CD4-positive, alpha-beta T cell treated with Interleukin-6 for 4 hours (primary cell): ENCODE measurements at places on chromosomes 11 and 22.

DNA sequence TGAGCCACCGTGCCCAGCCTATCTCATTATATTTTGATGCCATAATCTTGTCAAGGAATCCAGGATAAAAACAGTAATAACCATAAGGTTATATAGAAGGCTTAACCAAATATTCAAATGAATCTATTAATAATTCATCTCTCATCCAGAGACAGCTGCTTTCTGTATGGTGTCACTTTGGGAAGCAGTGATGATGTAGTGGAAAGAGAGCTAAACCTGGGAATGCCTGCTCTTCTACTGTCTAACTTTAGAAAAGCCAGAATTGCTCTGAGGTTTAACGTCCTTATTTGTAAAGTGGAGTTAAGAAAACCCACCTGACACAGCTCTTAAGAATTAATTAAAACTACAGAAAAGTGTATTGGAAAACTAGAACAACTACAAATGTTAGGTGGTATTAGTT lies 29.3 kb upstream of the OR10D3 start:
- DNase-seq: no peak

DNA sequence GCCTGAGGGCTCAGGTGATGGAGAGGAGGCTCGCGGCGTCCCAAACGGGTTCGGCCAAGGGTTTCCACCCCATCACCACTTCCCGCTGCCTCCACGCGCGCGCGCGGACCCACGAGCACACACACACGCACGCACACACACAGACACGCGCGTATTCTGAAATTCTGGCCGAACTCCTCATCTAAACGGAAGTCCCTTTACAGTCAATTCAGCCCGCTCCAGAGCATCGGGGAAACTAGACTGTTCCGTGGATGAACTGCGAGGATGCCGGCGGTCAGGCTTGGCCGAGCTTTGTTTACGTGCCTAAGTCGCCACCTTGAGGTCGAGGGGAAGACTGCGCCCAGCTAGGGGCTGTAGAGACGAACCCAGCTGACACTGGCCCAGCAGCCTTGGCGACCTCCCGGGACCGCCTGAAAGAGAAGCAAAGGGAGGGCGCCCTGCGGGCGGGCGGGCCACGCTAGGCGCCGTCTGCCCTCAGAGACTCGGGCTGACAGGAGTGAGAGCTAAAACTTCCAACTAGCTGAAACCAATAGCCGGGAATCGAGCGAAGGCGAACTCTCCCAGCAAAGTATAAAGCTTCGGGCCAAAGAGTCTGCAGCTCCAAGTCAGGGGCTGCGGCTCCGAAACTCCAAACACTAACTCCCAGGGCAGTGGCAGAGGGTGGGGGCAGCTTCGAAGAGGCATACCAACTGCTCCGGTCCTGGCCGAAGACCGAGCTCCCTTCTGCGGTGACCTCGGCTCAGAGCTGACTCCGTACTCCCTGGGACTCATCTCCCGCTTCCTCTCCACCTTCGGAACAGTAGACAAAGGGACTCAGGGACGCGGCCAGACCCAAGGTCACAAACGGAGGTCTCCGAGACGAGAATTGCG lies 124.7 kb upstream of the C11orf58 start:
- DNase-seq: peak; percentile 54

- DNase-seq: peak; percentile 30
These were observed 21.2 kb downstream of the DAGLA start for GRCh38 chr11:61701242-61701886.

- no peak for DNase-seq
These were observed 8.4 kb upstream of the RASSF10 start for GRCh38 chr11:13000721-13001120.

DNA sequence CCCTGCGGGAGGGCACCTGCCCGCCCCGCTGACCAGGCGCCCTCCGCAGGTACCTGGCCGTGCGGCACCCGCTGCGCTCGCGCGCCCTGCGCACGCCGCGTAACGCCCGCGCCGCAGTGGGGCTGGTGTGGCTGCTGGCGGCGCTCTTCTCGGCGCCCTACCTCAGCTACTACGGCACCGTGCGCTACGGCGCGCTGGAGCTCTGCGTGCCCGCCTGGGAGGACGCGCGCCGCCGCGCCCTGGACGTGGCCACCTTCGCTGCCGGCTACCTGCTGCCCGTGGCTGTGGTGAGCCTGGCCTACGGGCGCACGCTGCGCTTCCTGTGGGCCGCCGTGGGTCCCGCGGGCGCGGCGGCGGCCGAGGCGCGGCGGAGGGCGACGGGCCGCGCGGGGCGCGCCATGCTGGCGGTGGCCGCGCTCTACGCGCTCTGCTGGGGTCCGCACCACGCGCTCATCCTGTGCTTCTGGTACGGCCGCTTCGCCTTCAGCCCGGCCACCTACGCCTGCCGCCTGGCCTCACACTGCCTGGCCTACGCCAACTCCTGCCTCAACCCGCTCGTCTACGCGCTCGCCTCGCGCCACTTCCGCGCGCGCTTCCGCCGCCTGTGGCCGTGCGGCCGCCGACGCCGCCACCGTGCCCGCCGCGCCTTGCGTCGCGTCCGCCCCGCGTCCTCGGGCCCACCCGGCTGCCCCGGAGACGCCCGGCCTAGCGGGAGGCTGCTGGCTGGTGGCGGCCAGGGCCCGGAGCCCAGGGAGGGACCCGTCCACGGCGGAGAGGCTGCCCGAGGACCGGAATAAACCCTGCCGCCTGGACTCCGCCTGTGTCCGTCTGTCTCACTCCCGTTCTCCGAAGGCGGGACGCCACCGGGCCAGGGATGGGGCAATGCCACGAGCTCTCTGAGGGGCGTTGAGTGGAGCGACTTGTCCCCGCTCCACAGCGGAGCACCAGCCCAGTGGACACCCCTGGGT lies 1.8 kb downstream of the GALR3 start:
- DNase-seq: no peak

GRCh38 chr11:96337541-96338431 lies 5.2 kb downstream of the MAML2 start:
- peak; percentile 50 for DNase-seq

GRCh38 chr11:20256925-20257324 lies 96.7 kb upstream of the DBX1 start:
- DNase-seq: no peak

- DNase-seq: no peak
These were observed 71.7 kb upstream of the EIF3M start for GRCh38 chr11:32511926-32512325.

DNA sequence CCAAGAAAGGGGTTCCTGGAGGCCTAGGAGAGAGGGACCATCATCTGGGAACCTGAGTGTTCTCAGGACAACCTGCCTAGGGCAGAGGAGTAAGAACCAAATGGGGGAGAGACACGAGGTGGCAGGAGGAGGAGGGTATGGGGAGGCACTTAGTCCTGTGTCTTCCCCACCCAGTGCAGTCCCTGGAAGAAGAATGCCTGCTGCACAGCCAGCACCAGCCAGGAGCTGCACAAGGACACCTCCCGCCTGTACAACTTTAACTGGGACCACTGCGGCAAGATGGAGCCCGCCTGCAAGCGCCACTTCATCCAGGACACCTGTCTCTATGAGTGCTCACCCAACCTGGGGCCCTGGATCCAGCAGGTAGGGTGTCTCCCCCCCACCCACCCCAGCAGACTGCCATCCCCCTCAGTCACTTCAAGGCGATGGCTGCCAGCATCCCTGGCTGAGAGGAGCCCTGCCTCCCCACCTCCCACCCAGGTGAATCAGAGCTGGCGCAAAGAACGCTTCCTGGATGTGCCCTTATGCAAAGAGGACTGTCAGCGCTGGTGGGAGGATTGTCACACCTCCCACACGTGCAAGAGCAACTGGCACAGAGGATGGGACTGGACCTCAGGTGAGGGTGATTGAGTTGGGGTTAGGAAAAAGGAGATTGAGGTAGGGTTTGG lies 3.7 kb upstream of the INPPL1 start:
- no peak for DNase-seq

GRCh38 chr11:70910835-70911234 lies 341.5 kb downstream of the SHANK2 start:
- DNase-seq: no peak

GRCh38 chr11:36360318-36360717 lies 64.2 kb downstream of the PRR5L start:
- peak; percentile 16 for DNase-seq

- peak; percentile 57 for DNase-seq
These were observed 6.2 kb downstream of the TBX1 start for GRCh38 chr22:19766511-19767426.

DNA sequence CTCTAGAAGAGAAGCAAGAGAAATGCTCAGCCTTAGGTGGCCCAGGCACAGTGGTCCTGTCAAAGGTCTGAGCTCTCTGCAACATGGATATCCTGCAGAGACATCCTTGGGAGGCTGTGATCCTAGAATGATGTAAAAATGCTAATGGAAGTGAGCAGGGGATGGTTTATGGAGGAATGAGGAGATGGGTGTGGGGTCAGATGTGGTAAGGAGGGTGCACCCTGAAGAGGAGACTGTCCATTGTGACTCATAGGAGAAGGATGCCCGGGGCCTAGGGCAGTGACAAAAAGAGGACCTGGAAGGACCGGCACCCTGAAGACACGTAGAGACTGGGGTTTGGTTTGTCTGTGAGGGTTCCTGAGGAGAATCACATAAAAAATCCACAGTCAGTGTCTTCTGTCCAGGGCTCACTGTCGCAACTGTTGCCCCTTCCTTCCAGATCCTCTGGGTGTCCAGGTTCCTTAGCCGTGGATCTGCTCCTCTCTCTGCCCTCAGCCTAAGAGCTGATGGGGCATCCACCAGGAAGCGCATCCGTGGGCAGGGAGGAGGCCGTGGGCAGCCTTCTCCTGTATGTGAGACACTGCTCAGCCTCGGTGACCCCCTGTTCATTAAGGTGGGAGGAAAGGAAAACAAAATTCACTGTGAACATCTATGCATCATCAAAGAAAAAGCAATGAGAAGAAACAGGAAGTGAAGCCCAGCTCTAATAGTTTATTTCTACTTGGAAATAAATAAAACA lies 110.7 kb downstream of the VPREB1 start:
- no peak for DNase-seq

DNA sequence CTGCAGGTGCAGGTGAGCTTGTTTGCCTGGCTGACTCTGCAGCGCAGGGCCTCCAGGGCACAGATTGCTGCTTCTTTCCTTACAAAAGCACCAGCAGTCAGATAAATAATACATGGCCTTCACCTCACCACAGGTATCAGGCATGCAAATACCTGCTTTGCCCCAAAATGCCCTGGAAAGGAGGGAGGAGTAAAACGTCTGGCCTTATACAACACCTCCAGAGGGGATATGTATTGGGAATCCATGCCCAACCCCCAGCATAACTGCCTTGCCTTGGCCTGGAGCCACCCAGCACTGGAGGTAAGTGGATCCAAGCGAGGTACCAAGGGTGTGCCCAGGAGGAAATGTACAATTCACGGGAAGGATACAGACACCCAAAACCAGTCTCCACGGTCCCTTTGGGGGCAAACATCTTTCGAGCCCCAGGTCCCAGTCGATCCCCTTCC lies 860 bp downstream of the TMEM184B start:
- DNase-seq: no peak

GRCh38 chr11:16080688-16081381 lies 275.5 kb downstream of the SOX6 start:
- DNase-seq: no peak

DNA sequence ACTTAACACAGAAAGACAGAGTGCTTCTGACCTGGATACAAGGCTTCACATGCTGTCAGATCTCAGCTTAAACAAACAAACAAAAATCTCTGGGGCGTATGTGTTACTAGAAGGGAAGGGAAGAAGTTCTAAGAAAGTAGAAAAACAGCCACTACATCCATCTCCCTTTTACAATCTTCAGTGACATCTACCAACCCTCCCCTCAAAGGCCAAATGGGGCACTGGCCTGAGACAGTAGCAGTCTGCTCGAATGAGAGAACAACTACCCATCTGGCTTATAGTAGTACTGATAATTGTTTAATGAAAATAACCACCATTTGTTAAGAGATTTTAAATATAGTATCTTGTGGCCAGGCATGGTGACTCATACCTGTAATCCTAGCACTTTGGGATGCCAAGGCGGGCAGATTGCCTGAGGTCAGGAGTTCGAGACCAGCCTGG lies 29.4 kb downstream of the CCDC83 start:
- no peak for DNase-seq

DNA sequence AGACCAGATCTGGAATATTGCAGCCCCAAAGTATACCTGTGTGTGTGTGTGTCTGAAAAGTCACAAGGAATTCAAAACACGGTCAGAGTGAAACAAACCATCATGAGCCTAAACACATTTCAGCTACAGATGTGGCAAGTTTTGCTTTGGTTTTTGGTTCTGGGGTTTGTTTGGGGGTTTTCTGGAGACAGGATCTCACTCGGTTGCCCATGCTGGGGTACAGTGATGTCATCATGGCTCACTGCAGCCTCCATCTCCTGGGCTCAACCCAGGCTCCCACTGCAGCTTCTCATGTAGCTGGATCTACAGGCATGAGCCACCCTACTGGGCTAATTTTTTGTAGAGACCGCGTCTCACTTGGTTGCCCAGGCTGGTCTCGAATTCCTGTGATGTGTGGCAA lies 41.4 kb upstream of the PHF21A start:
- no peak for DNase-seq

GRCh38 chr11:35804451-35805040 lies 139.3 kb upstream of the LDLRAD3 start:
- DNase-seq: no peak

DNA sequence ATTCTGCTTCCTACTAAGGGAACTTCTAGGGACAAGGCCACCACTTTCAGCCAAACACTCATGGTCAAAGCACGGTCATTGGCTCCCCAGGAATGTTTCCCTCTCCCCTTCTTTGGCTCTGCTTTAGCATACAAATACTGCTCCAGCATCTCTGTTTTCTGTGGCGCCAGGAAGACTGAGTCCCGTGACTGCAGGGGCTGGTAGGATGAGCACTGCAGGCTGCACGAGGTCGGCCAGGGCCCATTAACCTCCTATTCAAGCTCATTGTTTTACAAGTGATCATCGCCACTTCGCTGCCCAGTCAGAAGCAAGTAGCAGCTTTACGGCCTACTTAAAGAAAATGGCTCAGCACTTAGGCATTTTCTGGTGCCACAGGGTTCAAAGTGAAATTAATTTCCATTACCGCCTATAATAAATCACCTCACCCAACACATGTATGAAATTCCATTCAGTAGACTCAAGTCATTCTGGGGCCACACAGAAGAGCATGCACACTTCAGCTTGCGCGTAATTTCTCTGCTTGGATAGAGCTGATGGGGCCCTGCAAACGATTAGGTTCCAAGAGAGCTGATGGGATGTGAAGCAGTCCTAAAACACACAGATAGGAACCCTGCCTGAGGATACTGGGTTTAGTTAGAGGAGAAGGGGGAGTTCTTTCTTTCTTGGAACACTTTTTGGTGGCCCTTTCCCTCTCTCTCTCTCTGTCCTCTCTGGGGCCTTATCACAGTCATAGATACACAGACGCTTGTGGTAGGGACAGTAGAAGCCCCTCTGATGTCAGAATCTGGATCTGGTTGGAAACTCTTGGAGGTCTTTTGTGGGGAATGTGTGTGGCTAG lies 173.7 kb downstream of the KIF18A start:
- DNase-seq: no peak

- no peak for DNase-seq
These were observed 163.1 kb downstream of the MAML2 start for GRCh38 chr11:96179905-96180304.

DNA sequence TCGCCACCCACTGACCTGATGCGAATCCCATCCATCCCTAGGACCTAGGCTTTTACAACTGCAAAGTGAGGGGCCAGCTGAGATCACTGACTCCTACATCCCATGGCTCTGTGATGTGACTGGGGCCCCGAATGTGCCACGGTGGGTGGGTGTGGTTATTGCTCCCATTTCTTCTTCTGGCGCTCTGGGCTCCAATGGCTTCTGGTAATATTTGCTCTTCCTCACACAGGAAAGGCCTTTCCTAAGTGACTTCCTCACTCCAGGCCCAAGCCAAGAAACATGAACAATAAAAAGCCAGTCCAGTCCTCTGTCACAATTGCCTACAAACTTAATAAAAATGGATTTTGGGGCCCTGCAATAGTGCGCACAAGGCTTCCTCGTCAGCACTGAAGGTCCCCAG lies 78.1 kb downstream of the GALNT18 start:
- no peak for DNase-seq

GRCh38 chr11:127875131-127875530 lies 712.2 kb downstream of the ETS1 start:
- DNase-seq: no peak
